ENCODE measurements at places on chromosomes 6 and 20.

GRCh38 chr20:58058421-58059259 lies 169.8 kb downstream of the ANKRD60 start:
- no peak for DNase-seq

GRCh38 chr6:105482227-105482844 lies 79.5 kb upstream of the PREP start:
- no peak for DNase-seq

- no peak for DNase-seq
Observed at GRCh38 chr20:19141998-19142397, 70.4 kb upstream of the SLC24A3 start.

- no peak for DNase-seq
Observed at GRCh38 chr20:38170219-38170825, 5.3 kb upstream of the TGM2 start.

GRCh38 chr6:22401206-22401605 lies 104.4 kb upstream of the PRL start:
- no peak for DNase-seq

- no peak for DNase-seq
Observed at GRCh38 chr6:116948533-116949304, 71.7 kb downstream of the RFX6 start.

- no peak for DNase-seq
Observed at GRCh38 chr6:137001299-137001976, 43.3 kb downstream of the IL20RA start.

DNA sequence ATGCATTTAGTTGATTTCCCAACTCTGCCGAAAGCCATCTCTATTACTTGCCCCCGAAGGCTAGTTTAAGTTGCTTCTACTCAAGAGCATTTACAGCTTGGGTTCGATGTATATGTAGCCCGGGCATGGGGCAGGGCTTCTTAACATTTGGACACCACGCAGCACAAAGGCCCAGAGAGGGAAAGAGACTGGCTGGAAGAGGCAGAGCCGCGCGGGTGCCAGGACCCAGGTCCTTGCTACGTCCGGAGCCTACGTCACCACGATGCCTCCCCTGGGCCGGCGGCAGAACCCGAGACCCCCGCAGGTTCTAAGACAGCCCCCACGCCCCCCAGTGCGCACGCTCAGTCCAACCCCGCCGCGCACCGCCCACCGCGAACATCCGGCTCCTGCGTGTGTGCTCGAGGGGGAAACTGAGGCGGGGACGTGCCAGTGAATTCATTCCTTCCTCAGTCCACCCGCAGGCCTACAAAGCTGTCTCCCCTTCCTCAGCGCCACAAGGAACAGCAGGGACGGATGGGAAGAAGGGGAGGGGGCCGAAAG lies 367 bp upstream of the PCIF1 start:
- peak; percentile 24 for DNase-seq

- DNase-seq, result no peak
Observed at GRCh38 chr6:97726378-97726777, 443.4 kb upstream of the MMS22L start.

DNA sequence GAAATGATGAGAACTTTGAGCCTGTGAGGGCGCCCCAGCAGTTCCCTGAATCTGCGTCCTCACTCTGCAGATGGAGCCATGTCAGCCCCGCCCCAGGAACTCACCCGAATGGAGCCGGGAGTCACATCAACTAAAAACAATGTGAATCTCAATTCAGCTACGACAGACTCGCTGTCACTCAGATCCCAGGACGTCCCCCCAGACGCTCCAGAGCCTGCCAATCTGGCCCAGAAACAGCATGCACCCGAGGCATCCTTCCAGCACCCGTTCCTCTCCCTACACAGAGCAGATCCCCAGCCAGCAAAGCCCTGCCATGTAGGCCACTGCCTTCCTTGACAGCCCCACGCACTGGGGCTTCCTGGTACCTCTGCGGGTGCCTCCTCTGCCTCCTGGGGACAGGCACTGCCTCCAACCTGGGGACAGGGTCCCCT lies 248.0 kb downstream of the TTLL2 start:
- DNase-seq, result no peak

DNA sequence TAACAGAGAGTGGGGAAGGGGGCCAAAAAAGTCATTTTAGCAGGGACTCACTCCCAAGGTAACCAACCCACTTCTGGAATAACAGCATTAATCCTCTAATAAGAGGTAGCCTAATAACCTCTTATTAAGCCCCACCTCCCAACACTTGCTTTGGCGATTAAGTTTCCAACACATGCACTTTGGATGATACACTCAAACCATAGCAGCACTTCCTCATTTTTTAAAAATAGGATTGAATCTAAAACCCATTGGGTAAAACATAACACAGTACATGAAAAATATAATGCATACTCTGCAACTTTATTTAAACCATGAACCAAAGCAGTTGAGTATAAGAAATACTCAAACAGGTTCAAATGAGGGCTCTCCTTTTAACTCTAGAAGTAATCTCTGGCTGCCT lies 318.3 kb downstream of the HACE1 start:
- DNase-seq, result no peak

- no peak for DNase-seq
Observed at GRCh38 chr6:70051197-70052124, 185.1 kb downstream of the COL19A1 start.

DNA sequence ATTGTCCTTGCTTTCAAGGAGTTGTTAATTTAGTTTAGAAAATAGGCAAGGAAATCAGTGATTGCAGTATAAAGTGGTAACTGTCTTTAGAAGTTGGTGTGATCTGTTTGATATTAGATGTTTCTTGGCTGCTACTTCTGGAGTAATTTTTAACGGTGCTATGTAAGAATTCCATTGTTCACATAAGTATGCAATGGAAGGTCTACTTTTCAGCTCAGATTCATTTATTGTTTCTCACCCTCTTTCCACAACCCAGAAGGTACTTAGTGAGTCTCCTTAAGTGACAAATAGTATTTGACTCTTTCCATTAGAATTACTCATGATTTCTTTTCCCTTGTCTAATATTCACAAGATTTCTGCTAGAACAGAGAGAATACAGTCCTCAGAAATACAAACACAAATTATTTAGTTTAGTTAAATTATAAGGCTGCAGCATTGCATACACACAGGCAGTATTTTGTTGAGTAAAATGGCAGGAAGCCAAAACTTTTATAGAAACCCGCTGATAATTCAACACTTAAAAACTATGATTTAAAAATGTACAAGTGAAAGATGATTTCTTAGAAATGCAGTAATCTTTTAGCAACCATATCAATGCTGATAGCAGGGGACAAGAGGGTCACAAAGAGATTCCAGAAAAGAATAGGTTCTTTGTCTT lies 554.3 kb downstream of the CD109 start:
- DNase-seq, result no peak

DNA sequence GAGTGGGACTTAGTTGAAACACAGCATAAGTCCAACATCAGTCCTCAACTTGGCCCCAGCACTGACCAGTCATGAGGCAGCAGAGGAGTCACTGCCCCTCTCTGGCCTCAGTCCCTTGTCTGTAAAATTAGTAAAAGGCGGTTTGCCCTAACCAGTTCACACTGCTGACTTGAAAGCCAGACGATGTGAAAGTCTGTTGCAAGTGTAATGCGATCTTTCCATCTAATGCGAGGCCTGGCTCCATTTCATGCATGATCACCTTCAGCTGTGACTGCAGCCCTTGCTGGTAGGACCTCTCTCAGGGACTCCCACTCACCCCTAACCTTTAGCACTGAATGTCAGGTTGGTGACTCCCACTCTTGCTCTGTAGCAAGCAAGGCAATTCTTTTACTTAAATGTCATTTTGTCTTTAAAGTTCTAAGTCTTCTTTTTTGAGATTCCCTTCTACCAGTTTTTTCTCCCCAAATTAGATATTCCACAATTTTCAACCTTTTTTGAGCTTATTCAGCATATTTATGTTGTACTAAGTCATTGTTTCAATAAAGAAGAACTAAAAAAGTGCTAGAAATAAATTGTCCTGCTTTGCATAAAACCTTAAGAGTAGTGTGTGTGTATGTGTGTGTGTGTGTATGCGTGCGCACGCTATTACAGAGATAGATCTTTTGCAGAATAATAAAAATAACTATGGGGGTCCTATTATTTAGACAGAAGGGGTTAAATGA lies 245.5 kb downstream of the PACRG start:
- DNase-seq, result no peak

DNA sequence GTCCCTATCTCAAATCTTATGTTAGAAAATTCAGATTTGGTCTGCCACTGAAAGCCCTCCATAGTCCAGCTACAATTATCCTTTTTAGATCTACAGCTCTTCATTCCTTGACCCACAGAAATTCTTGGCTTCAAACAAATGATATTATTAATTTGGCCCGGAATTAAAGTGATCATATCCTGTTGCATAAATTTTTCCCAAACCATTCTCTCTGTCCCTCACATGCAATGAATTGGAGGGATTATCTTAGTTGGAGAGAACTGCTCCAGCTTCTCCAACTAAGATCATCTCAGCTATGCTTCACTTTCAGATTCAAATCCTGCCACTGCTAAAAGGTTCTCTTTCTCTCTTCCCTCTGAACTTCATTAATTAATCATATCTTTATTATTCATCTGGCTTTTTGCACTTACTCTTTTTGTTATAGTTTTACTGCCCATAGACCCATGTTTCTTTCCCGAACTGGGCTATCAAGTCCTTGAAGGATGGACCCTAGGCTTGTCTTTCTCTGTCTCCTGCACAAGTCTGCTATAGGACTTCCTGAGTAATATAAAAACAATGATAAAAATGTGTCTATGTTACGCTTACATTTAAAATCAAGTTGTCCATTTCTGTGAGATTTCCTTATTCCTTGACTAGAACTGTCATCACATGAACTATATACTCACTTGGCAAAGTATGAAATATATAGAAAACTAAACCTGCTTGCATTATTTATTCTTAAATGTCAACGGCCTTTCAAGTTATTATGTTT lies 493.9 kb upstream of the MARCKS start:
- DNase-seq, result no peak

DNA sequence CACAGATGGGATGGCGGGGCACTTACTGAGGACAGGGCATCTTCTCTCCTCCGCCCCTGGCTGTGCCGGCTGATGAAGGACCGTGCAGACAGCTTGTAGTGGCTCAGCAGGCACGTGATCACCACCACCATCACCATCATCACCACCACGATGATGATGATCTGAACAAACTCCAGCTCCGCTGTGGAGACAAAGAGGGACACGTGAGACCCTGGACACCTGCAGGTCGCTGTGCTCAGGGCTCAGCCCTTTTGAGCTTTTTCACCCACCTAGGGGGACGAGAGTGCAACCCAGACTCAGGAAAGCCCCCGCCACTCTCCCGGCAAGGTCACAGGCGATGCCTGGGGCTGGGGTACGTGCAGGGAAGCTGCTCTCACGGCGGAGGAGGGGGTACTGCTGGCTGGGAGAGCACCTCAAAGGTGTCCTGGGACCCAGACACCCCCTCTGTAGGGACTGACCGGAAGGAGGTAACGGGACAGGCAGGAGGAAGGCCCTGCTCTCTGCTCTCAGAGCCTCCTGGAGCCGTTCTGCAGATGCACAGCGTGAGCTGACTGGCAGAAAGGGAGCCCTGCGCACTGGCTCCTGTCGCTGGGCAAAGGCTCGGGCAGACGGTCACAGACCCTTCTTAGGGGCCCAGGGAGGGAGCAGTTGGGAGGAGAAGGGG lies 39.4 kb upstream of the ZBP1 start:
- DNase-seq, result no peak

- DNase-seq, result no peak
Observed at GRCh38 chr6:105779110-105779509, 307.0 kb upstream of the PRDM1 start.

- DNase-seq, result no peak
Observed at GRCh38 chr6:89711801-89712200, 73.3 kb upstream of the LYRM2 start.

- DNase-seq, result no peak
Observed at GRCh38 chr20:21100578-21101452, 5.3 kb downstream of the LINC00237 start.

DNA sequence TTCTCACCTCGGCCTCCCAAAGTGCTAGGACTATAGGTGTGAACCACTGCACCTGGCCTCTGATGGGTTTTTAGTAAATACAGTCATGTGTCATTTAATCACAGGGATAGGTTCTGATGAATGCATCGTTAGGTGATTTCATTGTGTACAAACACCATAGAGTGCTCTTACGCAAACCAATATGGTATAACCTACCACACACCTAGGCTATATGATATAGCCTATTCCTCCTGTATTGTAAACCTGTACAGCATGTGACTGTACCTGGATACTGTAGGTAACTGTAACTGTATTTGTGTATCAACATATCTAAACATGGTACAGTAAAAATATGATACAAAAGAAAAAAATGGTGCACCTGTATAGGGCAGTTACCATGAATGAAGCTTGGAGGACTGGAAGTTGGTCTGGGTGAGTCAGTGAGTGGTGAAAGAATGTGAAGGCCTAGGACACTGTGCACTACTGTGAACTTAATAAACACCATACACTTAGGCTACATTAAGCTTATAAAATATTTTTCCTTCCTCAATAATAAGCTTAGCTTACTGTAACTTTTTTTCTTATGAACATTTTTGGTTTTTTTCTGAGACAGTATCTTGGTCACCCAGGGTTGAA lies 10.0 kb downstream of the BICRAL start:
- DNase-seq, result no peak

DNA sequence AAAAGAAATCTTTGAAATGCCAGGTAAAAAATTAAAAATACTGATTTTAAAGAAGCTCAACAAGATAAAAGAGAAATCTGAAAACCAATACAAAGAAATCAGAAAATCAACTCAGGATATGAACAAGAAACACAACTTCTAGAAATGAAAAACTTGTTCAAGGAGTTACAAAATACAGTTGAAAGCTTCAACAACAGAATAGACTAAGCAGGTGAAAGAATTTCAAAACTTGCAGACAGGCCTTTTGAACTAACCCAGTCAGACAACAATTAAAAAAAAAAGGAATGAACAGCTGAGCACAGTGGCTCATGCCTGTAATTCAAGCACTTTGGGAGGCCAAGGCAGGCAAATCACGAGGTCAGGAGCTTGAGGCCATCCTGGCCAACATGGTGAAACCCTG lies 57.8 kb downstream of the PDSS2 start:
- no peak for DNase-seq

GRCh38 chr6:157732416-157733161 lies 90.5 kb upstream of the SNX9 start:
- DNase-seq, result no peak

- DNase-seq, result no peak
Observed at GRCh38 chr20:50589548-50590347, 79.6 kb downstream of the PTPN1 start.

DNA sequence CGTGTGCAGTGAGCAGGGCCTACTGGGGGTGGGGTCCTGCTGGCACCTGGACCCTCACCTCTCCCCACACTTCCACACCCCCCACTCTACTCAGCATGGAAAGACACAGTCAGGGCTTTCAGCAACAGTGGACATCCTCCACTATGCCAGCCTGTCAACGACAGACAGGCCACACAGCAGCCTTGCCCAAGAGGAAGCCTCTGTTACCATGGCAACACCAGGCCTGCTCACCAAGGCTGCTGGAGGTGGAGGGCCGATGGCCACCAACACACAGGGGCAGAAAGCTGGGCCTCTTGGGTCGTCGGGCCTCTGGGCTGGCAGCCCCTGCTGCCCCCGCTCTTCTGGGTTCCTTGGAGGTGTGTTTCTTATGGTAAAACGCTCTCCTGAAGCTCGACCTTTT lies 13.6 kb downstream of the BNIP5 start:
- no peak for DNase-seq

All from stimulated activated CD8-positive, alpha-beta memory T cell treated with anti-CD3 and anti-CD28 coated beads, Interleukin-4, amount 100 ng/mL, for 4 hours (primary cell).